Hypothalamus (tissue), 51 donors: ENCODE measurements at places on chromosomes 16 and 17.

DNA sequence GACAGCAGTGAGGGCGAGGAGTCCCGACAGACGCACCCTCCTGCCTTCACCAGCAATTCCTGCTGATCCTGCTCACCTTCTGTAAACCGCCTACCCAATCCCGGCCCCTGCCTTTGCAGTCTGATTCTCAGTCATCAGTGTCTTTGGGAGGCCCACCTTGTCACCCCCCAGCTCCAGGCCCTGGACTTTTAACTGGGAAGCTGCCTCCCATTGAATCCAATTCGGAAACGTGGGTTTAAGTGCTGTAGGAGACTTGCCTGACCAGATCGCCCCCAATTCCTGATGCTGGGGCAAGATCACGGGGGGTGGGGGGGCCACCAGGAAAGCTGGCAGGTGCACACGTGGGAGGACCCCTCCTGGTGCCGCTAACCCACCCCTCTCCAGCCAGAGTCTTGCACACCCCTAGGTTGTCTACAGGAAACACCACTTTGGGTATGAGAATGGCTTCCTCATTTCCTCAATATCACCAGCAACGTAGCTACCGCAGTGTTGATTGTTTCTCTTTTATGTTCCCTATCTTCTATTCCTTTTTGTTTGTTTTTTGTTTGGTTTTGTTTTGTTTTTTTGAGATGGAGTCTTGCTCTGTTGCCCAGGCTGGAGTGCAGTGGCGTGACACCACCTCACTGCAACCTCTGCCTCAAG is 46.6 kb upstream of the CMIP start:
- no peak for DNase-seq

- DNase-seq: no peak
Measured at GRCh38 chr16:81520151-81520470, 75.5 kb downstream of the CMIP start.

GRCh38 chr17:55730808-55731207 is 8.1 kb upstream of the TMEM100 start:
- no peak for DNase-seq

- DNase-seq: no peak
Measured at GRCh38 chr17:29686993-29687590, 64.4 kb upstream of the CORO6 start.

DNA sequence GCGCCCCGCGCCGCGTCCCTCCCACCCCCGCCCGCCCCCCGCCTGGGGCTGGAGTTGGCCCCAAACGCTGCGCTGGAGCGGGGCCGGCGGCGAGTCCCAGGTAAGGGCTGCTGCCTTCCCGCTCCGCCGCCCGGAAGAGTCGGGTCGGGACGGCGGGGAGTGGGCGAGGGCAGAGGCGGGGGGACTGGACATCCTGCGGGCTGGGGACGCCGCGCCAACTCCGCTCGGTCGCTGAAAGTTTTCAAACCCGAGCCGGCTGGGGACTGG is 469 bp downstream of the GPRC5C start:
- no peak for DNase-seq

GRCh38 chr16:21584817-21585216 is 14.6 kb upstream of the METTL9 start:
- no peak for DNase-seq

DNA sequence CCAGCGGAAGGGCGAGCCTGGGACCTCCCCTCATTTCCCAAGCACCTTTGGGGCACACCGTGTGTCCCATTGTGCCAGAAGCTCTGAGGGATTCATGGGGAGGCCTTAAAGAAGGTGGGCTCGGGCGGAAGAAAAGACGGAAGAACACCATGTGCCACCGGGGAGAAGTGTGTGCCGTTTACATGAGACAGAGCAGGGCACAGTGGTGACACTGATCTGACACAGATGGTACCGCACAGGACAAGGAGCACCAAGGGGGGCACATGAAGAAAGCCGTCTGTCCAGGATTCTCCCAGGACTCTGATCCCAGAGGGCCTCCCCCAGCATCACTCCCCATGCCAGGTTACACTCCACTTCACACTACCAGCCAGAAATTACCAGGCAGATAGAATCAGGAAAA is 128.7 kb upstream of the CHMP6 start:
- no peak for DNase-seq

DNA sequence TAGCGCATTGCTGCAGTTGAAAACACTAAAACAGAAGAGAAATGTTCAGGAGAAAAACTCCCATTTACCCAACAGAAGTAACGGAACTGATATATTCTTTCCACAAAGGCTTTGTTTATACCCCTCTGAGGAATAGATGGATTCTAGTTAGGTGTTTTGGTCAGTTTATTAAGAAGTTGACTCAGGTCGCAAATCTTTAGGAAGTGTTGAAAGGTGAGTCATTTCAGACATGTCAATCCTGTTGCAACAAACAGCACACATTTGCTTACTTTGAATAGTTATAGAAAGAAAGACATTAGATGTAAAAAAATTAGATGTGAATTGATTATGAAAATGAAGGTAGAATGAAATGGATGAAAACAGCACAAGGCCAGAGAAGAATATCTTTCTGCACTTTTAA is 941.0 kb downstream of the KCNJ2 start:
- no peak for DNase-seq

GRCh38 chr17:57699751-57700219 is 45.3 kb downstream of the CCDC182 start:
- no peak for DNase-seq

DNA sequence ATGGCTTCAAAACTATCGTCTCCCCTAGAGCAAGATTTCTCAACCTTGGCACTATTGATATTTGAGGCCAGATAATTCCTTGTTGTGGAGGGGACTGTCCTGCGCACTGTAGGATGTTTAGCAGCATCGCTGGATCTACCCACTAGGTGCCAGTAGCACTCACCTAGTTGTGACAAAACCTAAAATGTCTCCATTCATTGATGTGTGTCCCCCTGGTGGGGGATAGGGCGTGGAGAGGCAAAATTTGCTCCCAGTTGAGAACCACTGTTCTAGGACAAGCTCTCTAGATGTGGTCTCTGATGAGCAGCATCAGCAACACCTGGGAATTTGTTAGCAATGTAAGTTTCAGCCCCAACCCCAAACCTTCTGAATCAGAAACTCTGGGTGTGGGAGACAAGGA is 259.0 kb downstream of the XYLT1 start:
- no peak for DNase-seq

GRCh38 chr17:41687828-41688640 is 651 bp upstream of the EIF1 start:
- DNase-seq: no peak

- no peak for DNase-seq
Measured at GRCh38 chr16:31016018-31016417, 5.6 kb upstream of the STX1B start.

DNA sequence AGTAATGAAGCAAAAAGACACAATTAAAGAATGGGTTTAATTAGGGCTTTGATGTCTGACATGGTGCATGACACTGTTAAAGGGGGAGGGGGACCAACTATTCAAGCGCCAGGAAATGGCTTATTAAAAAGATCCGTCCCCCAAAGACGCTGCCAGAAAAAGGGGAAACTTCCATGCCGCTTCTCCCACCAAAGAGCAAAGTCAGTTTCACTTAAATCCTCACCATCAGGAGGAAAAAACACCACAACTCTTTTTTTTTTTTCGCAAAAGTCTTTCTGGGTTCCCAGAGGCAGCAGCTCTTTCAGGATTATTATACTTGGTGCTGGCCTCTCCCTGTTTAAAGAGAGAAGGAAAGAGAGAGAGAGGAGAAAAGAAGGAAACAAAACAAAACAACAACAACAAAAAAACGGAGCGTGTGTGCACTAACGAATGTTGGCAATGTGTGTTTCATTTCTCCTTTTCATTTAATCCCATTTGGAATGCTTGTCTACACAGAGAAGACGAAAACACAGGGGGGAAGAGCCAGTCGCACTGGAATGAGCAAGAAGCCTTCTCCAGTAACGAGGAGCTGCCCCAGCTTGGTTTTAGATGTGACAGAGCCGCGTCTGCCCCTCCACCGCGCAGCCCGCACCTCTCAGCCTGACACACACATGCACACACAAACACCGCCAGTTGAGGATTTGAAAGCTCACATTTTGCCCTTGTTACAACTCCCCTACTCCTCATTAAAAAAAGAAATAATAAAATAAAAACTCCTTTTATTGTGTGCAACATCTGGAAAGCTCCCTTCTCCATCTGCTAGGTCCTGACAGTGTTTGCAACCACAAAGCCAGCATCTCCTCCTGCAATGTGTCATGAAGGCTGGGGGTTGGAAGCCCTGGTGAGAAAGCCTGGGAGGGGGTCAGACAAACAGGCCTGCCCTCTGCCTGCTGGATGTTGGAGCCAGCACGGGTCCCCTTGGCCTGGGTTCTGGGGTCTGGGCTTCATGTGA is 32.7 kb upstream of the AXIN2 start:
- DNase-seq: no peak

- no peak for DNase-seq
Measured at GRCh38 chr17:72033334-72033733, 87.5 kb upstream of the SOX9 start.

DNA sequence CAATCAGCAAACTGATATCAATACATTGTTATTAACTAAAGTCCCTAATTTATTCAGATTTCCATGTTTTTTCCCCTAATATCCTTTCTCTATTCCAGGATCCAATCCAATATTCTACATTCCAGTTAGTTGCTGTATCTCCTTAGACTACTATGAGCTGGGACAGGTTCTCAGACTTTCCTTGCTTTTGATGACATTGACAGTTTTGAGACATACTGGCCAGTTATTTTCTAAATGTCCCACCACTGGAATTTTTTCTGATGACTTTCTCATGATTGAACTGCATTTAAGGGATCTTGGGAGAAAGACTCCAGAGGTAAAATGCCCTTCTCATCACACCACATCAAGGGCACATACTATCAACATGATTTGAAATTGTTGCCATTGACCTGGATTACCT is 177.1 kb upstream of the MAF start:
- DNase-seq: no peak

GRCh38 chr16:38941-39892 is 14.2 kb downstream of the POLR3K start:
- no peak for DNase-seq

DNA sequence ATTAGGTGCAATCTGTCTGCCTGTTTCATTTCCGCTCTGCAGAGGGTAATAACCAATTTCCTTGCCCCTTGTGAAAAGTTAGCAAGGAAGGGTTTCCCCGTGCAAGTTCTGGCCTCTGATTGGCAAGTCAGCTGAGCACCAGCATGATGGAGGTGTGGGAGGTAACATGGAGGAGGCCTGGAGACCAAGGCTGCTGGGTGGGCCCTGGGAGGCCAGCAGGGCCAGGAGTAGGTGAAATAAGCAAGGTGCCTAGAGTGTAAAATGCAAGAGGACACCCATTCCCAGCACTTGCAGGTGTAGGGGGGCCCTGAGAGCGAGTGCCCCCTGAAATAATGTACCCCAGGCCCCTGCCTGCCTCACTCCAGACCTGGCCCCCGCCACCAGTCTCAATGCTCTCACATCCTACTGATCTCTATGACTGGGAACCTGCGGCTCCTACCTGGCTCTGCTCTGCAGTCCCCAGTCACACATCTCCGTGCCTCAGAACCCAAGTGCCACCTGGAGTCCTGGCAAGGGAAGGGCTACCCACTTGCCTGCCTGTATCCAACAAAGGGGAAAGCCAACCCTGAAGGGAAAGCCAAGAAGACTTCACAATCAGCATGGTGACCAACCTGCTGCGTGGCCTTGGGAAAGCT is 116.2 kb downstream of the C16orf78 start:
- DNase-seq: no peak

GRCh38 chr17:76307966-76308338 is at the start of gene QRICH2:
TSS of gene QRICH2 (minus strand) at chr17:76308276. CDS start at chr17:76307998, 278 bp downstream.
- no peak for DNase-seq

DNA sequence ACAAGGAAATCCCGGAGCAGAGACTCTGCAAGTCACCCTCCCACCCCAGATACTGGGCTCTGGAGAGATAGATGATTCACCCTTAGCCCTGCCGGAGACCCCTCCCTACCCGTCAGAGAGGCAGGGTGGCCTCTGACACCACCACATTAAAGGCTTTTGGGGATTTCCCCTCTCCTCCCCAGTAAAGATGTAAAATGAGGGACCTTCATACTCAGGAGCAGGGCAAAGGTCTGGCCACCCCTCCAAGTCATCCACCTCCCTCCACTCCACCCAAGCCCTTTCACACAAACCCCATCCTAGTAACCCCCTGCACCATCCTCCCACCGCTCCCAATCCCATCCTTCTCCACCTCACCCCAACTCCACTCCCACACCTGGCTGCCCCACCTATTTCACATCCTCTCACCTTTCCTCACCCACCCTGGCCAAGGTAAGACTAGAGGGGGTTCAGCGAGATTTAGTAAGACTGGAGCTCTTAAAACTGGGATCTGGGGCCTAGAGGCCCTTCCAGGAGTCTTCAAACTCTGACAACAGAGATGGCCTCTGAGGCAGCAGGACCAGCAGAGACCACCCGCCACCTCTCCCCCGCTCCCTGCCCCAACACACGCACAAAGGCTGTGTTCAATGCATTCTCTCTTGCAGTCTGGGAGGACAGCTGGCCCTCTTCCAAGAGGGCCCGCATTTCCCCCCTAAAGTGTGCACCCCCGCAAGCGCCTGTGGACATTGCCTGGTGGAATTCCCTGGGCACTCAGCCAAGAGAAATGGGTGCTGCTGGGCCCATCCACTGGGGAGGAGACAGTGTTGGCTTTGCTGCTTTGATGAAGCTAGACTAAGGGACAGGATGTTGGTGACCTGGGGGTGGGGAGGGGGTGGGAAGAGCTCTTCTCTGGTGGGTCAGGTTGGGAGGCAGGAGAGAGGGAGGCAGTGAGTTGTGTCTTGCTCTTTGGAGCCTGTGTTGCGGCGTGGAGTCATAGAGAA is 1.1 kb downstream of the ABAT start:
- DNase-seq: no peak

DNA sequence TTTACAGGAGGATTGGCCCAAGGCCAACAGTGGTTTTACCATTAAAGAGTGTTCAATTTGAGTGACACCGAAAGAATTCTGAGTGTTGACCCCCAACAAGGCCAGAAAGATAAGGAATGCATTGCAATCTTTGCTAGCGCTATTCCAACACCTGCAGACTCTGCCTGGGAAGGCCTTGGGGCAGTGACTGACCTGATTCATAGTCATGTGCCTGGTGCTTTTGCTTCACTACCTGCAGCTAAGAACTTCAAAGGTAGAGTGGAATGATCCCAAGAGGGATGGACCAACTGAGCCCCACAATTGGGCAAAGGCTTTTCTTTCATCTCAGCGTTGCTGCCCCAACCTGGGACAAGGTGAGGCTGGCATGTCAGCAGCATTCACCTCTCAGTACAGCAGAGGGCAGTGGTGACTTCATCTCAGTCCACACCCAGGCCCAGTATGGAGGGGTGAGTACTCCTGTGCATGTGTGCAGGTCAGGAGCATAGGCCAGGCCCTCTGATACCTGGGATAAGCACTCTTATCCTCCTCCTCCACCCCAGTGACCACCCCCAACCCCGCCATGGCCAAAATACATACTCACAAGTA is 149.6 kb upstream of the GNAO1 start:
- no peak for DNase-seq

GRCh38 chr16:87227296-87227951 is 89.8 kb downstream of the C16orf95 start:
- peak; percentile 11 for DNase-seq

DNA sequence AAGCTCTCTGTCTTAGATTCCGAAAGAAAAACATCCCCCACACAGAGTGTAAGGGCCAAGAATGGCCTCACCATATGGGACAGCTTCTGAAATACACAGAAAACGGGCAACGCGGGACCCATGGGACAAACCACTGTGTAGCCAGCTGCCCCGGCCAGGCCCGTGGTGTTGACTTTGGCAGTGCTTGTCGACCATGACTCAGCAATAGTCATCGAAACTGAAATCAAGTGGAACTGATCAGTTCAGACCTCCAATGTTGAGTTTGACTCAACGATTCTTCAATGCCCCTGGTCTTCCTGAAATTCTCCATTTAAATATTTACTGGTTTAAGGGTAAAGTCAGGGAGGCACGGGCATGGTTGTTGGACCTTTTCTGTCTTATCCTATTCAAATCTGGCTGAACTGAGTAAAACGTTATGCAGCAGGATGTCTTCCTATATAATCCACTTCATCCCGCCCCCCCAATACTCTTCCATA is 27.5 kb downstream of the ZFHX3 start:
- DNase-seq: no peak
